T-helper 22 cell (primary cell): ENCODE measurements at places on chromosomes 7 and 10.
A peak's percentile ranks its signal among the peaks of the same experiment; 100 is the strongest.

- peak; percentile 86 for DNase-seq
These were observed at the start of gene PRDX3 for GRCh38 chr10:119178372-119179119. TSS of gene PRDX3 (minus strand) at chr10:119178812. CDS start at chr10:119178790, 22 bp downstream.

DNA sequence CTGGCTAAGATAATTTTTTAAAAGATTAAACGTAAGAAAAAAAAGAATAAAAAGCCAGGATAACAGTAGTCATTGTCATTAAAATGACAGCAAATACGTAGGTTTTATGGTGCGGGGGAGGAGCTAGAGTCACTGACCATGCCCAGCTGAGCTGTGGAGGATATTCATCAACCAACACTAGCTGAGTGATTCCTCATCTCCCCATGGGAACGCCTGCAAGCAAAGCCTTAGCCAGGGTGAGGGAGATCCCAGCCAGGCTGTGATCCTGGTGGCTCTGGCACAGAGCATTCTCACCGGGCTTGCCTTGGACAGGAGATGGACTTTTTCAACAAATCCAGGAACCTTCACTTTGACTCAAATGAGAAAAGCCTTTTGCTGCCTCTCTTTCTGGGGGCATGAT is 94.2 kb downstream of the HIP1 start:
- no peak for DNase-seq

- no peak for DNase-seq
These were observed 180.5 kb upstream of the AOAH start for GRCh38 chr7:36904802-36905201.

GRCh38 chr7:99379043-99379577 is 4.6 kb downstream of the ARPC1B start:
- DNase-seq: peak; percentile 77
